ENCODE measurements at places on chromosomes 7 and 10. TPM values are rescaled to one million over a fixed set of nuclear protein-coding genes. Genes with fewer than 3 reads are reported as not detected.

The ANKRD30A gene
- total RNA-seq, result not detected

The PDK4 gene
- 221 TPM for total RNA-seq

The PTPRN2 gene
- 2.8 TPM for total RNA-seq

The CACUL1 gene
- total RNA-seq, result 24.8 TPM

The GALNT17 gene
- total RNA-seq, result 9.3 TPM

DNA sequence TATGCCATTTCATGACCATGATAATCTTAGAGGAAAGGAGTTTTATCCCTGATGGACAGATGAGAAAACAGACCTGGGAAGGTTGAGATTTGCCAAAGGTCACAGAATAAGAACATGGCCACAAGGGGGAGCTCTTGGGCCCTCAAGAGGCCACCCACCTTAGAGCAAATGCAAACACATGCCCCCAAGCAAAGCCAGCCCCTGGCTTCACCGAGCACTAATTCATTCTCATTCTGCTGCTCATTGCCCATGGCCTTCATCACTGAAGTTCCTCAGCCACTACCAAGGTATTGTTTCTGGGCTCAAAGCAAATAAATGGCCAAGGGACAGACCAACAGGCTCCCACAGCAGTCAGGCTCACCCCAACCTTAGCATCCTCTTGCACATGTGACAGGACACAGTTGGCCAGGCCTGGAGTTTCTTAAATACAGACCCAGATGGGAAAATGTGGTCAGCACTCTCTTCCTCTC is 44.2 kb downstream of the PDLIM1 start:
- peak; percentile 87 for DNase-seq

- no peak for DNase-seq
Measured at GRCh38 chr7:93799750-93800357, 90.7 kb downstream of the TFPI2 start.

GRCh38 chr7:151083071-151083823 is at the start of gene TMUB1:
Gene TMUB1 (minus strand): TSS chr7:151083493. CDS start chr7:151082563, 930 bp downstream.
- DNase-seq, result peak; percentile 78

DNA sequence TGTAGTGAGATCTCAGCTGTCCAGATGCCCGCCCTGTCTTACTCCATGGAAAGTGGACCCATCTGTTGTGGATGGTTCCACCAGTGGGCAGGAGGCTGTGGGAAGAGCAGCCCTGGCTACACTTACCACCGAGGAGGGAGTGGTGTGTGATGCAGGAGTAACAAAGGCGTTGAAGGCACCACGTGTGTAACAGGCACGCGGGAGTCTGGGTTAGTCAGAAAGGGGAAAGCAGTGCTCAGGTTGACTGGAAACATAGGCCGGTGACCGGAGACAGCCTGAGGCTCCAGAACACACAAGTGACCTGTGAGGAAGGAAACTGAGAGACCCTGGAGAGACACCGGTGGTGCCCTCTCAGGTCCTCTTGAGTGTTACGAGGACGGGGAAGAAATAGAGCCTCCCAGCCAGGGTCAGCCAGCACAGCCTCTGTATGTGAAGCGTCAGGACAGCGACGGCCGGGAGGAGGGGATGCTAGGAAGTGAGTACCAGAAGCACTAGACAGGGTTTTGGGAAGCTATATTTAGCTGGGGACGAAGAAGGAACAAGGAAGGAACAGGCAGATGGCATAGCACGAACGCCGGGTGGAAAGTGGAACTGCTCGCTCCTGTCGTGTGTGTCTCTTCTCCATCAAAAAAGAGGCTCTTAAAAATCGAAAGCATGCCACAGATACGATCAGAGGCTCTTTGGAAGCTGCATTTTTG is 51.7 kb downstream of the DAGLB start:
- DNase-seq, result no peak

DNA sequence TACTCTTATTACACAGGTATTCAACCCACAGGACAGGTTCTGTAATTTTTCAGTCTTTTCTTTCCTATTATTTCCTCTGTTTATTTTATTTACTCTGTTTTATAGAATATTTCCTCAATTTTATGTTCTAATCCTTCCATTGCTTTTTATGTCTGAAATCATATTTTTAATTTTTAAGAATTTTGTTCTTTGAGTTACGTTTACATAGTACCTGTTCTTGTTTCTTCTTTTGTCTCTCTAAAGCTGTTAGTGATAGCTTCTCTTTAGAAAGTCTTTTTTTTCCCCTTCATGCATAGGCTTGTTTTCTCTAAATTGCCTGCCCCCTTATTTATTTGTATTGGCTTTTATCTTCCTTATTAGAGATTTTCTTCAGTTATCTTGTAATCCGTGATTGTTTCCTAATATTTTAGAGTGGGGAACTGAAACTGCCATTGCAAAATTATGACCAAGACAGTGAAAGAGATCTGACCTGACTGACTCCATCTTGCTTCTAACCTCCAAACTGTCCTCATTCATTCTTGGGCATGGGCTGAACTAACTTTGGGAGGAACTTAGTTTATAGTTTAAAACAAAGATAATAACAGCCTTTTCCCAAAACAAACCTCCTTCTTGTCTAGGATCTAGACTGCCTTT is 187.6 kb downstream of the PFKFB3 start:
- DNase-seq, result no peak

GRCh38 chr7:128240696-128241386 is at the start of gene LEP:
Gene LEP (plus strand): TSS chr7:128241278. CDS start chr7:128252019, 10,741 bp downstream.
- no peak for DNase-seq

- DNase-seq, result no peak
Measured at GRCh38 chr7:15801551-15801950, 115.1 kb upstream of the MEOX2 start.

- no peak for DNase-seq
Measured at GRCh38 chr7:126450269-126450671, 802.5 kb downstream of the GRM8 start.

Measured in uterus (tissue), 4 donors.